ENCODE measurements at places on chromosomes 3 and 15.

GRCh38 chr3:131775650-131776049, 259.2 kb downstream of the CPNE4 start:
- no peak for DNase-seq

GRCh38 chr3:180063783-180064182, 27.0 kb upstream of the PEX5L start:
- peak; percentile 9 for DNase-seq

GRCh38 chr3:116864590-116864927, 155.0 kb downstream of the TUSC7 start:
- DNase-seq, result no peak

GRCh38 chr3:152151216-152151876, 117.4 kb upstream of the MBNL1 start:
- no peak for DNase-seq

DNA sequence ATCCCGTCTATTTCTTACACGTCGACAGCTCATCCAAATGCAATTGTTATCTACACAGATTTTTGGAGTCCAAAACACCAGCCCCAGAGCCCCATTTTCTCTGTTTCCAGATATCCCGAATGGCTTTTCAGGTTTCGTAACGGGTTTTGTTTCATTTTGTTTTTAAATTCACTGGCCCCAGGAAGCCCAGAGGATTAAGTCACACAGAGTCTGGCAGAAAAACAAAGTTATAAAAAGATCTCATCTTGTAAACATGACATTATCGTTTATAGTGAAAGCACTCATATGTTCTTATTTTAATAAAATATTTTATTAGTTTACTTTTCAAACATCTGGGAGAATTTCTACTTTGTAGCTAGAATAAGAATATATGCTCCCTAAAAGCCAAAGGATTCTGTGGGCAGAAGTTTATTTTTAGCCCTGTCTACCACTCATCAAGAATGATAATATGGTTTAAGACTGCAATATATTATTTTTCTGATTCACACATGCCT, 149.3 kb upstream of the SLC2A2 start:
- no peak for DNase-seq
